Right renal pelvis (tissue), 4 donors: ENCODE measurements at places on chromosomes 16 and 17. TPM values are rescaled to one million over a fixed set of nuclear protein-coding genes. Genes with fewer than 3 reads are reported as not detected.
A peak's percentile ranks its signal among the peaks of the same experiment; 100 is the strongest.

ITGB4 gene
- polyA plus RNA-seq, result 10.9 TPM

PDILT gene
- 0.09 TPM for polyA plus RNA-seq

ACSM3 gene
- 132 TPM for polyA plus RNA-seq

NT5M gene
- polyA plus RNA-seq, result 7.4 TPM

GRCh38 chr16:86566601-86566965, at the start of gene FOXC2:
TSS of gene FOXC2 (plus strand) at chr16:86566829. CDS start at chr16:86567336, 507 bp downstream.
- peak; percentile 91 for DNase-seq

DNA sequence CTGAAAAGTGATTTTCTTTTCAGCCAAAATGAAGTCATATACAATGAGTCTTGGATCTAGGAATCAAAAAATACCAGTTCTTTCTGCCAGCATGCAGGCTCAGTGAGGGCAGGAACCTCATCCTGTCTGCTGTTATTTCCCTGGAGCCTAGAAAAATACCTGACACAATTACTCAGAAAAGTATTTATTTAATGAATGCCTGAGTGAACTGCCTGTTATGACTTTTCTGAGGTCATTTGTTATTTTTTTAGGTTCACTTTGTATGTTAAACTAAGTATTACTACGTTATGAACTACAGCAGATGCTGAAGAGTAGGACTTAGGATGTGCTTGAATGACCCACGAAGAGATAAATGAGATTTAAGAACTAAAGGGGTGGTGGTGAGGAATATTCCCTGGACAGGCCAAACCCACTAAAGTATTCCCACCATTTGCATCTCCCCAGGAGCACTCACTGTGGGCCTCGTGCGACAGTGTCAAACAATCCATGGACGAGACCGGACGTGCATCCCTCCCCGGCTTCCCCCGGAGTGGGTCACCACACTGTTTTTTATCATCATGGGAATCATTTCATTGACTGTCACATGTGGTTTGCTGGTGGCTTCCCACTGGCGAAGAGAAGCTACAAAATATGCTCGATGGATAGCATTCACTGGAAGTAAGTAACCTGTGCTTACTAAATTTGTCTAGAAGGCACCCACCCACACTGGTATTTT, 17.1 kb upstream of the VWA3A start:
- DNase-seq, result no peak

GRCh38 chr17:79834565-79835469, 4.4 kb downstream of the CBX4 start:
- DNase-seq, result no peak

- no peak for DNase-seq
Measured at GRCh38 chr17:80316431-80316830, 55.8 kb downstream of the RNF213 start.

- DNase-seq, result no peak
Measured at GRCh38 chr17:48756830-48757251, 28.3 kb upstream of the HOXB13 start.

- no peak for DNase-seq
Measured at GRCh38 chr17:66518677-66519076, 216.3 kb downstream of the PRKCA start.

GRCh38 chr17:77025781-77026180, 115.0 kb upstream of the SEC14L1 start:
- no peak for DNase-seq

DNA sequence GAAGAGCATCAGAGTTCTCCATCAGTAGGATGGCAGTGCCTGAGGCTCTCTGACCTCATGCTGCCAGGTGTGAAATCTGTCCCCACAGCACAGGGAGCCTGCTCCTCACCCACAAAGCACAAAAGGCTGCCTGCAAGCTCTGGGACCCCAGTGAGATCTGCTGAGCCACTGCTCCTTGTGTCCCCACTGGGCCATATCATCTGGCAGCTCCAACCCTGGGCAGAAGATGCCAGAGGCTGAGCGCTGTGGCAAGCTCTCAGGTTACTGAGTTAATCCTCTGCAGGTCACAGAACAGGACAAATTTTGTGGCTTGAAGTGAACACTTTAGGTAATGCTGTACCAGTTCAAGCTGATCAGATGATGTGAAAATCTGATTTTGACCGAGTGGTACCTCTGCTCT, 26.7 kb upstream of the ERN1 start:
- DNase-seq, result no peak

DNA sequence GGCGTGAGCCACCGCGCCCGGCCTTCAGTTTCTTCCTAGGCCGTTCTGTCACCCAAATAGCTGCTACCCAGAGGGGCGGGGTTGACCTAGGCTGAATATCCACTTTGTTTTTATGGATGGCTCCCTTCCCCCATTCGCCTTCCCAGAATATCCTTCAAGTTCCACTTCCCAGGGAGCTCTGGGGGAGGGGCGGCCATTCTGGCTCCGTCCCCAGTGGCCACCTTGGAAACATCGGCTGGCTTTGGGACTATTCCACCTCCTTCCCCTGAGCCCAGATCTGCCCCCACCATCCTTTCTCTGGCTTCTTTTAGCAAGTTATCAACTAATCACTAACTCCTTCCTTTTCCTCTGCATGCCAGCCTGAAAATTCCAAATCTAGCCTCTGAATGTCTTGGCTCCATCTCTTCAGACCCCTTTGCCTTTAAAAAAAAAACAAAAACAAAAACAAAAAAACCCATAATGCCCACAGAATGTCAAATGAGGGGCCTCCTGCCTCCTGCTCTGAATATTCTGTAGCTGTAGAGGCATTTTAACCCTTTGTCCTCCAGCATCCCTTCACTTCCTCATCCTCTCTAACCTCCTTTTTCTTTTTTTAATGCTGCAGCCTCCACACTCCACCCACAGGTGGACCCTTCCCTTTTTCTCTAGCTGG, 6.4 kb downstream of the ATP1B2 start:
- DNase-seq, result no peak

GRCh38 chr17:65154770-65155589, 17.8 kb downstream of the RGS9 start:
- DNase-seq, result no peak

DNA sequence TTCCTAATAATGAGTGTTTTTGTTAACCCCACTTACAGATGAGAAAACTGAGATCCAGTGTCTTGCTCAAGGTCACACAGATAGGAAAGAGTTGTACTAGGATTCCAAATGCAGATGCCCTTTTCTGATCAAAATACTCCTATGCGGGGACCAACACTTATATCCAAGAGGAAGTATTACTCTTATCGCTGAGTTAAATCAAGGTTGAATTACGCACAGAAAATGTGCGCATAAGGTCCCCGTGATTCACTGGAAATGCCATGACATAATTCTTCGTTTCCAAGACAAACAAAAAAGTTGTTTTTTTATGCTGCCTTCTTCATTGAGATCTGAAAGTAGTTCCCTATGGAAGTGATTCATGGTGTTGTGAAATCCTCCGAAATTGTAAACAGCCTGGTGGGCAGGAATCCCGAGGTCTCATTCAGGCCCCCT, 463.8 kb upstream of the HSBP1 start:
- no peak for DNase-seq

GRCh38 chr16:3042376-3042775, 4.0 kb upstream of the MMP25 start:
- no peak for DNase-seq
